Stimulated activated CD8-positive, alpha-beta memory T cell treated with anti-CD3 and anti-CD28 coated beads, Interleukin-7, amount 100 ng/mL, for 4 hours (primary cell): ENCODE measurements at places on chromosomes 2 and 18.

GRCh38 chr2:199814817-199815211 lies 36.2 kb downstream of the FTCDNL1 start:
- no peak for DNase-seq

DNA sequence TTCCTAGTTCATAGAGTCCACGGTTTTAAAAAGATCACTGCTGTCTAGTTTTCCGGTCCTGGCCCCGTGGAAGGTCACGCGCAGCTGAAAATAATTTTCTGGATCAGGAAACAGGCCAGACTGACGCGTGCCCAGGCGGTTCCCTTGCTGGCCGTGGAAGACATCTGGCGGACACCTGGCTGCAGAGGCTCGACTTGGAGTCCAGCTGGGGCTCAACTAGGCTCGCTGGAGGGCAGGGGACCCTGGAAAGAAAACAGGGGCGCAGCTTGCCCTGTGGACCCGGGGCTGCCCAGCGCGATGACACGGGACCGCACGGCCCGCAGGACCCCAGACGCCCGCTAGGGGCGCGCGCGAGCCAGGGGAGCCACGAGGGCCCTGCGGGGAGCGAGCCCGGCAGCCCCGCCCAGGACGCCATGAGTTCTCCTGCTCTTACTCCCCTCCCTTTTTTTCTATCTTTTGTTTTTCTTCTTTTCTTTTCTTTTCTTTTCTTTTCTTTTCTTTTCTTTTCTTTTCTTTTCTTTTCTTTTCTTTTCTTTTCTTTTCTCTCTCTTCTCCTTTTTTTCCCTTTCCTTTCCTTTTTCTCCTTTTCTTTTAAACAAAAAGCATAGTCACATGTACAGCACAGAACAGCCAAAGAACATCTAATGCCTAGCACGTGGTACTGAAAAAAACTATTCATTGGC lies 43.2 kb upstream of the UBE2F start:
- peak; percentile 51 for DNase-seq

GRCh38 chr2:172082944-172083627 lies 2.2 kb upstream of the DLX1 start:
- no peak for DNase-seq

- DNase-seq: no peak
Measured at GRCh38 chr2:86787736-86788135, 3.0 kb downstream of the CD8A start.

DNA sequence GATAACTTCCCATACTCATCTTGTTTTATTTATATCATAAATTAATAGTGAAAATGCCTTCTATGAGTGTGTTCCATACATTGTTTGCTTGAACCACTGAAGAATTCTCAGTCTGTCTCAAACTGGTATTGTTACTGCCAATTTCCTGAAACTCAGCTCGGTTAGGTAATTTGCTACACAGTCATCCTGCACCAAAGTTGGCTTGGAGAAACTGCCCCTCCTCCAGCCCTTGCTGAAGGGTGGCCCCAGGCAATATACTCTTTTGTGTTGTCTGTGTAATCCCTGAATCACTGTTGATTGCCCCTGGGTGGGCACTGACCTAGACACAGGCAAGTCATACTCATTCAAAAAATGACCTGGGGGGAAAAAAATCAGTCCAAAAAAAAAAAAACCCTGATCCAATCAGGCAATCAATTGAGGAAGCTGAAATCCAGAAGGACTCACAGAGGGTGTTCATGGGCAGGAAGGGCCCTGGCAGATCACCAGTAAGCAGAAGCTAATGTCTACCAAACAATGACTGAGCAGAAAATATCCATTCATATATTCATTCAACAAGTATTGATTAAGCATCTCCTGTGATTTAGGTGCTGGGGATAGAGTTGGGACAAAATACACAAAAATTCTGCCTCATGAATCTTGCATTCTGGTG lies 3.8 kb upstream of the SESTD1 start:
- DNase-seq: no peak

GRCh38 chr18:63953811-63954210 lies 4.7 kb downstream of the HMSD start:
- no peak for DNase-seq

GRCh38 chr2:46815121-46815802 lies 100.3 kb downstream of the MCFD2 start:
- DNase-seq: no peak

- DNase-seq: no peak
Measured at GRCh38 chr2:24077879-24078278, 1.8 kb upstream of the SF3B6 start.

DNA sequence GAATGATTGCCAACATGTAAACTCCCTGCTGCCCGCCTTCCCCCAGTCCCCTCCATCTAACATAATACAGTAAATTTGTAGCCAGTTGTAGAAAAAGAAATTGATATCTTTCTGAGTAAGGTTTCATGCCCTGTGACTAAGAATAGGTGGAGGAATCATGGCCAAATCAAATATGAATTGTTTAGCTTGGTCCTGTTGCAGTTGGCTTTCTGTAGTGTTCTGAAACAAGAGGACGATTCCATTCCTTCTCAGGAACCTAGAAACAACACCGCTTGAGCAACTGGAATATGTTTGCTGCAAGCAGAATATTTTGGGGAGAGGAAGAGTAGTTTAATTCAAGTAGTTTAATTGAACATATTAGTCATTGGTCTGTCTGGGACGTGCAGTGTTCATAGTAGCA lies 7.0 kb upstream of the DRC1 start:
- DNase-seq: no peak

DNA sequence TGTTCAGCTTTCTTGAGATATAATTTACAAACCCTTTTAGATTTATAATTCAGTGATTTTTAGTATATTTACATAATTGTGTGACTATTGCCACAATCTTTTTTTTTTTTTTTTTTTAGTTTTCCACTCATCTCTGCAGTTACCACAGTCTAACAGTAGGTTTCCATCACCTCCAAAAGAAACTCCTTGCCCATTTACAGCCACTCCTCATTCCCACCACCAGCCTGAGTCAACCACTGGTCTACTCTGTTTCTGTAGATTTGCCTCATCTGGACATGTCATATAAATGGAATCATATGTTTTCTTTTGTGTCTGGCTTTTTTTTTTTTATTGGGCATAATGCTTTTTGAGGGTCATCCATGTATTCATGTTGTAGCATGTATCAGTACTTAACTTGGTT lies 16.1 kb downstream of the MTX2 start:
- DNase-seq: no peak

DNA sequence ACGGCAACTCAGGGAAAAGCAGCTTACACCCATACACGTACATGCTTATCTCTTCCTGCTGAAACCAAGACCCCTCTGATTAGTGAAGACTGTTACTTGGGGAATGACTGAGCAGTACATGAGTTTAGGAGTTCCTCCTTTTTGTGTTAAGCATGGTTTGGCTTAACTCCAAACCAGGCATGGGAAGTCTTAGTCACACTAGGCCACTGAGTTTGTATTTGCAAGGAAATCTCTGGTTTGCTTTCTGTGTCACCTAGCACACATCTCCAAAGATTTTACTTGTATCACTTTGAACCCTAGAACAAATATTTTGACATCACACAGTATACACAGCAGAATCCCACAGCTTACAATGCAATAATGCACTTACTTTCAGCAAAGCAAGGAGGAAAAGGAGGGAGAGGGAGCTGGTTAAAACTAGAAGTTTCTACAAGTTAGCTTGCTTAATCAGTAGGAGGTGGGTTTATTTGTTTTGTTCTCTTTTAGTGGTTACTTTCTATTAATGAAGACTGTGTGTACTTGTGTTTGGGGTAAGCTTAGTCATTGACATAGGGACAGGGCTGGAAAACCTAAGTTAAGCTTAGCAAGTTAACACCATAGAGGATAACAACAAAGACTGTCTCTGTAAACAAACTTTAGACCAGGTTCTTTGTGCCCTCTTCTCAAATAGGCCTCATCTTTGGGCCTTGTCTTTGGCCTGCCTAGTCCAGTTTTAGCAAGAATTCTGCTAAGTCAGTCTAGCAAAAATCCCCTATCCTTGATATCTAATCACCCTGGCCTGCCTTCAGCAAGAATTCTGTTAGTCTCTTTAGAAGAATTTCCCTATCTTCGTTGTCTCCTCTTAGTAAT lies 219.4 kb downstream of the MREG start:
- no peak for DNase-seq

DNA sequence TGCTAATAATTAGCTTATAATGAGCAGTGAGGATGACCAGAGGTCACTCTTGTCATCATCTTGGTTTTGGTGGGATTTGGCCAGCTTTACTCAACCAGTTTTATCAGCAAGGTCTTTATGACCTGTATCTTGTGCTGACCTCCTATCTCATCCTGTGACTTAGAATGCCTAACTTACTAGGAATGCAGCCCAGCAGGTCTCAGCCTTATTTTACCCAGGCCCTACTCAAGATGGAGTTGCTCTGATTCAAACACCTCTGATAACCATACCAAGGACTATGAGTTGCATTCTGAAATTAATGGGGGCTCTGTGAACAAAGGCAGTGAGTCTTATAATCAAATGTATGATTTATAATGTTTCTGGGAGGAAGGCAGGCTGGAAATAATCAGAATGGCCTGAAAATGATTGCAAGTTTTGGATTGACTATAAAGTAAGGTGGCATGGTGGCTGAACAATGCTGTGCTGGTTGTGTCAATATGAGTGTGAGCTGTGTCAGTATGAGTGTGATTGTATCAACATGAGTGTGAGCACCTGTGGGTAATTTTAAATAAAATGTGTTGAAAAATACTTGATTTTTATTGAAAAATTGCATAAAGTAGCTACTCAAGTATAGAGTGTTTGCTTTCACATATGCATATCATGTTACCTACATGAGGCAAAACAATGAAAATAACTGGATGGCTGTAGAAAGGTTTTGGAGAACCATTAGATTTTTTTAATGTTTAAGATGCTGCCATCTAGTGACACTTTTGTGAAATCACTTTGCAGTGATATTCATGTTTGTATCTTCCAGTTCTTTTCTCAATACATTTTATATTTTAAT lies 103.0 kb downstream of the KYNU start:
- no peak for DNase-seq
